Activated CD8-positive, alpha-beta memory T cell treated with anti-CD3 and anti-CD28 coated beads, Interleukin-2, amount 50 U/mL, for 4 hours (primary cell): ENCODE measurements at places on chromosomes 3 and 15.

DNA sequence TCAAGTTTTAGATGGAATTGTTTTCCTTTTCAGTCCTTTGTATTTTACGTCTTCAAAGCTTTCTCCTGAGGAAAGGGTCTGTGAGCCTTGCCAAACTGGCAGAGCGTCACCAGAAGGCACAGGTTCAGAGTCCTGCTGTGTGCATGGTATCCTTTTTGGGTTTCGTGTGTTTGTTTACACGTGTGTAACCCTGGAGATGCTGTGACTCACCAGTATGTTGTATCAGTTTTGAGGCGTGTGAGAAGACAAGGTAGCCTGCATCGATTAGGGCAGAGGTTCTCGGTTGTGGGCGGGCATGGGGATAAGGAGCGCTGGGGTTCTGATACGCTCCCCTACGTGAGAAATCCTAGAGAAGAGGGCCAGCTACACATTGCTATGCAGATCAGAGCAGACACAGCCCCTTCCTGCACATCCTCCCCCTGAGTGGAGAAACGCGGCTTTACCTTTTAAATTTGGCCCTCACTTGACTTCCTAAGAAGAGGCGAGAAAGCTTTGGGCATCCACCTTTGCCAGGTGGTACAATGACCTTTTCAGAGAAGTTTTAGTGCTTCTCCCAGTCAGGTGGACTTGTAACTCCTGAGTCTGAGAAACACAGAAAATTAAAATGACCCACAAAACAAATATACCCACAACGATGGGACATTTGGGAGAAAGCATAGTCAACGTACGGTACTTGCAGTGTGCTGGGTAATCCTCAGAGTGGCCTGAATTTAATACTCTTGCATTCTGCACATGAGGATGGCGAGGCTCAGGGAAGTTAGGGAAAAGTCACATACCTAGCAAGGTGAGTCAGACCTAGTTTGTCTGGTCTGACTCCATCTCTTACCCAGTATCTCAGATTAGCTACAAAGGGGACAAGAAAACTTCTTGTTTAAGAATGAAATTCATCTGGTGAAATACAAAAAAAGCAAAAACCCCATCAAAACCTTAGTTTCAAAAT lies 38.1 kb downstream of the TRAK1 start:
- DNase-seq = no peak

DNA sequence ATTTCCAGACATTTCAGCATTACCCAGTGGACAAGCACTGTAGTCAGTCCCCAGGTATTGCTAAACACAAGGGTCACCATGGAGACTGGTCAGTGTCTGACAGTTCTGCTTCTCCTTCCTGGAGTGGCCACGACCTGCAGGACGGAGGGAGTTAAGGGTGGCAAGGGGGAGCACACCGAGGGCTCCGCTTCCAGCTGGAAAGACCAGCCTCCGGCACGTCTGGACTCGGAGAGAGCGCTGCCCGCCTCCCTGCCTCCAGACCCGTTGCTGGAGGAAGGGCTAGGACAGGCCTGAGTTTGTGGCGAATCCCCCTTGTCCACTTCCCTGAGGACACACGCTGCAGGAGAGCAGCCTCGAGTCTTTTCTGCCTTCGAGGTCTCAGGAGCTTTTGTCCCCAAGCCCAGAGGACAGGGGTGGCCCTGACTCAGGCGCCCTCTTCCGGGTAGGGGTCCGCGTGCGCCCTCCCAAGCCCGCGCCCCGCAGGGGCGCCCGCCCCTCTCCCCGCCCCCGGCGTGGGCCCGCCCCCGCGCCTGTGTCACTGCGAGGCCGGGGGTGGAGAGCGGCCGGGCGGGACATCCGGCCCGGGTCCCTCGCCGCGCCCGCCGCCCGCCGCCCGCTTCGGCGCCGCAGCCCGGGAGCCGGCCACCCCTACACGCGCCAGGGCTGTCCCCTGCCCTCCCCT lies at the start of gene CHST14:
Gene CHST14 (plus strand): TSS at position 562 of the 682 bp plus-strand sequence. CDS start 230 bp downstream, outside the sequence.
- DNase-seq = peak; percentile 68

DNA sequence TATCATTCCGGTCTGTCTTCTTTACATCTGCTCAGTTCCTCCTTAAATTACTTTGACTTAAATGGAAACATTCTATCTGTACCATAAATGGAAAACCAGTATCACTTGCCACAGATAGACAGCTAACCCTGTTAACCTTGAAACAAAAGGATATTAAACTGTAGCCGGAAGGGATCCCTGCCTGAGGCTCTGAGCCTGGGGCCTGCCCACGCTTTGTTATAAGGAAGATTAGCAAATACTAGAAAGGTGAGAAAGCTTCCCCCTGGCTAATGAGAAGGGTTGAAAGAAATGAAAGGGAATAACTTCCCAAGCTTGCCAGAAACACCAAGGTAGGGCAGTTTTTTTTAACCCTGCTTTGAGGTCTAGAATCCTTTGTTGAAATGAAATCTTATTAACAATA lies 927.6 kb downstream of the FHIT start:
- DNase-seq = no peak

DNA sequence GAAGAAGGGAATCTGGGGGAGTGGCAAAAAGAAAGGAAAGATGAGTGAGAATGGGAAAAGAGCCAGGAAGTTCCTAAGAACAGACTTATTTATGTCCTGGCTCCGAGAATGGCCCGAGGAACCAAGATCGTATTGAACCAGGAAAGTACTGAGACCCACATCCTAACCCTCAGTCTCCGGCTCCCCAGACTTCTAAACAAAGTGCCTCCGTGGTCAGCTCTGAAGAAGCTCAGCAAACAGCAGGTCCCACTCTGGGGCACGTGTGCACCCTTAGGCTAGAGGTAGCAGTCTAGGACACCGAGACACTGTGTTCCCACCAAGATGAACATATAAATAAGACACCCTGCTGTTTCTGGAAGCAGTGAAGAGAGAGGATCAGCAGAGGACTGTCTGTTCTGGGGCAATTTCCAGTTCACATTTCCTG lies 307.4 kb downstream of the NTRK3 start:
- no peak for DNase-seq

DNA sequence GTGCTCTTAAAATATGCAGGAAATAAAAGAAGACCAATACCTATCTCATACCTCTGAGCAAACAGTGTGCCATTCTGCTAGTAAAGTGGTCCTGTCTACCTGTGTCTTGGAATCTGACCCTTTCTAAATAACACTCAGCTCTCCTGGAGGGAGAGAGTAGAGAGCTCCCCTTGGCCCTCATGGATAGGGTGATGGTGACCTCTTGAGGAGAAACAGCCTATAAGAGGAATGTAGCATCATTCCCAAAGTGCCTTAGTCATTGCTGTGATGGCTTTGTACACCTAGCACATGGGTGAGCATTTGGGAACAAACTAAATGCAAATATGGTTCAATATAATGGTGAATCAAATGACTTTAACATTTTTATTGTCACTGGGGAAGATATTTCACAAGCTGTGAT lies 10.0 kb downstream of the SNTN start:
- DNase-seq = no peak

DNA sequence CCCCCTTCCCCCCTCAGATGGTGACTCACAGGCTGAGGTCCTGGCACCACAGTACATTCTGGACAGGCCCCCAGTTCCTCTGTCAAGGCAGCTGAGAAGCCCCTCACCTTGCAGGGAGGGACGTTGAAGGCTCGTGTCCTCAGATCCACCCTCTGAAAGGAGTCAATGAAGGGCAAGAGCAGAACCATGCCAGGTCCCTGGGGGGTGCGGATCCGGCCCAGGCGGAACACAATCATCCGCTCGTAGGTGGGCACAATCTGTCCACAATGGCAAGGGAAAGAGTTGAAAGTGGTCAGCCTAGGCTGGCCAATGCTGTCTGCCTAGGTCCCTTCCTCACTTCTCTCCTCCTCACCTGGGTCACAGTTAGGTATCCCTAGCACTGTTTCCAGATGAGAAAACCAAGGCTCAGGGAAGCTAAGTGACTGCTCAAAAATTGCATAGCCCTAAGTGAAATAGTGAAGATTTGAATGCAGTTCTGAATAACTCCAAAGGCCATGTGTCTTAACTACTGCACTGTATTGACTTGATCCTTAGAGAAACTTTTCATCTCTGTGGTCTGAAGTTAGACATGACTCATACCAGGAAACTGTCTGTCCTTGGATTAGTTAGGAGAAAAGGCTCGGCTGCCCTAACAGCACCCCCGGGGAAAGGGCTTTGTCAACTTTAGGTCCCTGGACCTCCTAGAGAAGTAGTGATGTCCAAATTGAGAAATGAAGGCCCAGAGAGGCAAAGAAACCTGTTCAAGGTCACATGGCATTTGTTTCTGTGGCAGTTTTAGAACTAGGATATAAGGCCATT lies 2.9 kb downstream of the STOML1 start:
- DNase-seq = no peak

DNA sequence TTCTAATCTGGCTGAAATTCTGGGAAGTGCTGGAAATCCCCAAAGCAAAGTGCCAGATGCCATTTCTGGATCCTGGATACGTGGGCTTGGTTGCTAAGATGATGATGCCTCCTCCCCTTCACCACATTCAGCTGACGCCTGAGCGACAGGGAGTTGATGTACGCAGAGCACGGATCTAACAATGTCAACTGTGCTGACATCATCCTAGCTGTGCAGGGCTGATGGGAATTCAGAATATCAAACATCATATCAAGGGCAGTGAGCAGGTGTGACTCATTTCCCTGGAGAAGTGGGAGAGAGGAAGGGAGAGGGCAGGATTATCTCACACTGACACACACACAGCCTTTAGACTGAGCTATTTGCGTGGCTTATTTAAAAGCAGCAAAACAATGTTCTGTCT lies 92.6 kb upstream of the ZBTB20 start:
- no peak for DNase-seq

GRCh38 chr3:42608581-42608980 lies 8.1 kb downstream of the NKTR start:
- no peak for DNase-seq

- no peak for DNase-seq
Observed at GRCh38 chr3:128597900-128598299, 52.7 kb downstream of the RPN1 start.

- no peak for DNase-seq
Observed at GRCh38 chr3:61979638-61980037, 393.7 kb downstream of the FEZF2 start.

GRCh38 chr15:62439543-62440016 lies 274.5 kb upstream of the C2CD4B start:
- no peak for DNase-seq

DNA sequence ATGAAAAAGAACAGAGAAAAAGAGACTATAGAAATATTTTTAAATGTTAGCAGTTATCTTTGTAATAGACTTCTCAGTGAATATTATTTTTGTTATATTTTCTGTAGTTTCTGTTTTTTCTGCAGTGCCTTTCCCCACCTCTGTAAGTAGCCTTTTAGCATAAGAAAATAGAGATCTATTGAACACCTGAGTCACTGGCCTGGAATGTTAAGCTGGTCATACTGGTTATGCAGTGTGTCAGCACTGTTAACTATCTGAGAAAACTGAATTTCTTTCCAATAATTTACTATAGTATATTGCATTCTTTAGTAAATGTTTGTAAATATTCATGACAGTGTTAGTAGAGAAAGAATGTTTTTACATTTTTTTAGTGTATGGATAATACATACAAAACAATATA lies 79.8 kb downstream of the NECTIN3 start:
- DNase-seq = no peak

DNA sequence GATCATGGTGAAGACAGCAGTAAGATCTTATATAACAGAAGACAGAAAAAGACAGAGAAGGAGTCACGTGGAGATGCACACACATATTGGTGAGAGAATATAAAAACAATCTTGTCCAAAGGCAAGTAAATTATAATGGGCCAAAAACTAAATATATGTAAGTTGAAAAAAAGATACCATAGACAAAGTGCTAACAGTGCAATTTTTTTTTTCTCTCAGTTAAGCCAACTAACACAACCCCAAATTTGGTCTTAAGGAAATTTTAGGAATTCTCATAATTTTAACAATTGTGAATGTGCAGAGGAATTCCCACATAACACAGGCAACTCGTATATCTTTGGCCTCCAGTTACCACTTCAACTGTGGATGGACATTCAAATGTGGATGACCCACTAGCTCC lies 432.2 kb downstream of the SOX2 start:
- no peak for DNase-seq

GRCh38 chr3:79245284-79246138 lies 522.3 kb downstream of the ROBO1 start:
- DNase-seq = no peak

GRCh38 chr15:34754171-34754601 lies 612 bp downstream of the GJD2 start:
- no peak for DNase-seq

DNA sequence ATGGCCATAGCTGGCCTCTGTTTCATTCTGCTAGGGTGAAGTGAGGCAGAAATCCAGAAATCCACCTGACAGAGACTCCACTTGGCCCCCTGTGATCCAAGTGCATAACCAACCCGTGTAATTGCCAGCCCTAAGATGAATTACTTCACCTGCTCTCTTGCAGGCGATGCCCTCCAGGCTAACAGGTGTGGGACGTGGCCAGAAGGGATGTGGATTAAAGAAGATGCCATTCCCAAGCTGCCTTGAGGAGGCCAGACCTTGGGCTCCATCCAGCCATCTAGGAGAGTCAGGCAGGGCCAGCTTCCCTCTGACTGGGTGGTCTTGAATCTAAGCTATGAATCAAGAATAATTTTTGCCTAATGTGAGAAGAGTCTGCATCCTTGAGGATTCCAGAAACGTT lies 154.5 kb upstream of the BNIP2 start:
- no peak for DNase-seq

DNA sequence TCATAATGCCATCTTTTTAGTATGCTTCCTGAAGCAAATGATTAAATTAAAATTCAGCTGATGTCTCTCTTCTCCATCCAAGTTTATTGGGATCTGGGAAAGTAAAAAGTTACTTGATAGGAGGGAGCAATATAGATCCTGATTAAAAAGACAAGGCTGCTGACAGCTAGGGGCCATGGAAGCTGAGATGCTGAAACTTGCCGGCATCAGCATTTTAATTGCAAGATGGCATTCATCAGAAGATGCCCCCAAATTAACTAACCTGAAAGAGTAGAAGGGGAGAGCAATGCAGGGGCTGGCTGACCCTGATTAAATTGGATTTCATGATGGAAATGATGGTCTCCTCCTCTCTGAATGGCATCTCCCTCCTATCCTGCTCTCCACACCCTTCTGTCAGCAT lies 31.1 kb downstream of the CPNE4 start:
- DNase-seq = no peak

GRCh38 chr3:157368171-157368570 lies 68.5 kb upstream of the PTX3 start:
- DNase-seq = no peak

GRCh38 chr15:43211224-43211735 lies 9.5 kb downstream of the EPB42 start:
- no peak for DNase-seq

DNA sequence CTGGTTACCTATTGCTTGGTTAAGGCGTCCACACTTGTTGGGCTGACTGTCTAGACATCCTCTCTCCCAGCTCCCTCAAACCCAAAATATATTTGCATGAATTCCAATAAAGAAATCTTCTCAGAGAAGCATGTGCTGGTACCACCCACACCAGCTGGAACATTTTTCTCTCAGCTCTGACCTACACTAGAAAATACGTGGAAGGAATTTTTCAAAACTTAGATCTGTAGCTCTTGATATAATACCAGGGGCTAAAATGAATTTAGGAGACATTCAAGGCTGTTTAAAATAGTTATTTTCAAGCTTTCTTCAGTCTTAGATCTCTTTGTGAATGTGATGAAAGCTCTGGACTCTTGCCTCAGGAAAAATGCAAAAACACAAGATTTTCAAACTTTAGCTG lies 590.4 kb downstream of the PDCD6IP start:
- DNase-seq = no peak

GRCh38 chr3:31295150-31295765 lies 237.5 kb upstream of the STT3B start:
- no peak for DNase-seq

- DNase-seq = no peak
Observed at GRCh38 chr3:56365905-56366640, 102.2 kb downstream of the ERC2 start.

- DNase-seq = no peak
Observed at GRCh38 chr15:36271048-36271447, 308.4 kb upstream of the CDIN1 start.
